ENCODE measurements at places on chromosomes 5 and 9.

GRCh38 chr5:137565450-137565849 is 66.3 kb upstream of the SPOCK1 start:
- DNase-seq, result no peak

- DNase-seq, result no peak
Observed at GRCh38 chr9:135087489-135087792, at the start of gene OLFM1. TSS of gene OLFM1 (plus strand) at chr9:135087668. CDS start at chr9:135087990, 322 bp downstream.

- DNase-seq, result no peak
Observed at GRCh38 chr9:36729906-36730305, 157.2 kb downstream of the MELK start.

- no peak for DNase-seq
Observed at GRCh38 chr9:120310035-120310434, 269.9 kb downstream of the CDK5RAP2 start.

- no peak for DNase-seq
Observed at GRCh38 chr9:127045148-127045547, 77.3 kb downstream of the ANGPTL2 start.

GRCh38 chr5:152978141-152978835 is 512.2 kb upstream of the GRIA1 start:
- no peak for DNase-seq

DNA sequence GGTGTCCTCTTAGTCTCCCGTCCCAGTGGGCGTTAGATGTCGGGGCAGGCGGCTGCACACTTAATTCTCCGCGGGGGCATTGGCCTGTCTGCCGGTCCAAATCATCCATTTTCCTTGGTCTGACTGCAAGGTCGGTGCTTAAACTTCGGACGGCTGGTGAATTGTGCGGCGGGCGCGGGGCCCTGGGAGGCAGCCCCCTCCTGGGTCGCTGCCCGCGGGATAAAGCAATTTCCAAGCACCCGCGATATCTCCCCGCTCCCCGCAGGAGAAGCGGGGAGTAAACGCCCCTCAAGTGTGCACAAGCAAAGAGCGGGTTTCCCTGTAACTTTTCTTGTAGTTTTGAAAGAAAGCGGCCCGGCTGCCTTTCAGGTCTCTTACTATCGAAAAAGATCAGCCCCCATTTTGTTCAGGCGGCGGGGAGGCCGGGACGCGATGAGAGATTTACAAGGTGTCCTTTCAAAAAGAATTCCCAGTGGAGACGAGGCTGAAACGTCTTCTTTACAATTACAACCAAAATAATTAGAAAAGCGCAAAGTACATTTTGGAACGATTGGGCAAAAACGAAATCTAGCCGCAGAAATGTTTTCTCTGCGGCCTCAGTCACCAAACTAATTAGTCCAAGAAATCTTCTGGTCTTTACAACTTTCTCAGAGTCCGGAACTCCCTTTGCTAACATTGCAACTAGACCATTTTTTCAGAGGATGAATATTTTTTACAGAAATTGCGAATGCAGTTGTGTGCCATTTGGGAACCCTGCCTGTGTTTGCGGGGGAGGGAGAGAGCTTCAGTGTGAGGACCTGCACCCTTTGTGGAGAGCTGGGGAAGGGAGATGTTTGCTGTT is 1.8 kb downstream of the IRX1 start:
- no peak for DNase-seq

GRCh38 chr5:138276402-138277054 is 2.1 kb upstream of the GFRA3 start:
- no peak for DNase-seq

- DNase-seq, result no peak
Observed at GRCh38 chr5:39447059-39447458, 22.3 kb upstream of the DAB2 start.

- DNase-seq, result no peak
Observed at GRCh38 chr5:176406436-176407052, 9.8 kb downstream of the CLTB start.

GRCh38 chr5:138869763-138870500 is 5.2 kb downstream of the LRRTM2 start:
- DNase-seq, result no peak

DNA sequence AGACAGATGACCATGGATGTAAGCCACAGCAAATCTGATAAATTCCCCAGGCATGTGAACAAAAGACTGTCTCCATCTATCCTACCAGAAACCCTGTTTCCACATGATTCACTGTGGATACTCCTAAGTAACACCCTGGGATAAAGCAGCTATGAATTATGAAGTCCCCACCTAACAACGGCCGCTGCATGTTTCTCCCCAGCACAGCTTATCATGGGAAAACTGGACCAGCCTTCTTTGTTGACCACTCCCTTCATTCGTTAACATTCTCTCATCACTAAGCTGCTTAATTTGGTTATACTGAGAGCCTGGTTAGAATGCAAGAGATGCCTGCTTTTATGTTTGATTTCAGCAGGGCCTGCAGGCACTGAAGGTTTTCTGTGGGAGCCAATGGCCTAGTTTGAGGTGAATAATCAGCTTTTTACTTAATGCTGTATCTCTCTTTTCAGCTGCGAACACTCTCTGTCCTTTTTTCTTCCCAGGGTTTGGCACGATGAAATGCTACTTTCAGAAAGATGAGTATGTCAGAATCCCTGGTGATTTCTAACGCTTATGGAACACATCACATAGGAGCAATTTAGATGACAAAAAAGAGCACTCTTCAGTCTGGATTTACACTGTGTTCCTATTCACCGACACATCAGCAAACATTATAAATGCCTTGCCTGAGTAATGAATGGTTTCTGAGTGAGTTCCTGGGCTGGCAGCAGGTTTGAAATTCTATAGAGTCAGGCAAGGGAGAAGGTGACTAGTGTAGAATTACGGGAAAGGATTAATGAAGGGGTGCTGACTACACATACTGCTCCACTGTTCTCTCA is 318.4 kb upstream of the ZNF608 start:
- DNase-seq, result no peak

DNA sequence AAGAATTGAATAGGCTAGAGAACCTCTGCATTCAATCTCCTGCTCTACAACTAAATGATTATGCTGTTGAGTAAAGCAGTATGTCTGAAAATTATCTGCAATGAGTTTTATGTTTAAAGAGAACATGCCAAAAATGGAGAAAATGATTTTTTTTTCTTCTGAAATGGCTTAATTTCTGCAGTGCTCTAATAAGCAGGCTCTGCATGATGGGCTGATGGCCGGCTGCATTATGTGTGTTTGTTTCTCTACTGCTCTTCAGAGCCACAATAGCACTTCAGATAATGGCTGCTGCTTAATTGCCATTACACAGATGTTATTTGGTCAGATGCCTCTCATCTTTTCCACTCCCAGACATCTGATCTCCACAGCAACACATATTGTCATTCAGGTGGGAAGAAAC is 286.4 kb upstream of the DMAC1 start:
- no peak for DNase-seq

- DNase-seq, result no peak
Observed at GRCh38 chr5:174275959-174276358, 230.5 kb downstream of the NSG2 start.

DNA sequence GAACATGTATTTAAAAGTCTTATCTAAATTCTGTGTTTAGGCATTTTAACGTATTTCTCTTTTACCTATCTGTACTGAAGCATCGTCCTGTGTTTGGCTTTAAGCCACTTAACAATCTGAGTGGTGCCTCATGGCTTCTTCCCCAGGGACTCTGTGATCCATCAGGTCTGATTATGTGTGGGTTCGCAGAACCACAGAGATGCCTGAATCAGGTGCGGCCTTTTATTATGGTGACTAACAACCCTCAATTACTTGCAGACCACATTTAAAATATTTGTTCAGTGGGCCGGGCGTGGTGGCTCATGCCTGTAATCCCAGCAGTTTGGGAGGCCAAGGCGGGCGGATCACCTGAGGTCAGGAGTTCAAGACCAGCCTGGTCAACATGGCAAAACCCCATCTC is 39.6 kb upstream of the SAP30L start:
- DNase-seq, result no peak

DNA sequence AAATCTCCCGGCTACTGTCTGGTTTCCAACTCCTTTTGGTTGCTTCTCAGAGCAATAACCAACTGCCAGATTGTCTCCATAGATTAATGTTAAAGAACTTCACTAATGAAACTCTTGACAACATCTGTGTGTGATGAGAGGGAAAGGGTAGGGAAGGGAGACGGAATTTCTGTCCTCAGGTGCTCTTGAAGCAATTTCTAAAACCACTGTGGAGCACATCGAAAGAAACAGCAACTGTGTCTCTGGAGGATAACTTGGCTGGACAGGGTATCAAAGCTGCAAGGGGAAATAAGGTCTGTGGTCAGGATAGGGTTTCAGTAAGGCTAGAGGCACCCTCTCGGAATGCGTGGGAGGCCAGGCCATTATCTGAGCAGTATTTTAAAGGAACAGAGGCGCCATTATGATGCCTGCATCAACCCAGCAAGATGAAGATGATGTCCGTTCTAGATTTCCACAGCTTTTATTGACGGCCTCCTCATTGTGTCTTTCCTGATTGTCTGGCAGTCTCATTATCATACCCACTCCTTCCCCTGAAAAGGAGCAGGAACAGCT is 76.6 kb downstream of the RORB start:
- no peak for DNase-seq
